Activated CD4-positive, alpha-beta T cell treated with anti-CD3 and anti-CD28 coated beads, Interleukin-2, amount 10 ng/mL, durations not matched to agents 7 days and 5 days (primary cell): ENCODE measurements at places on chromosomes 1 and 21.

DNA sequence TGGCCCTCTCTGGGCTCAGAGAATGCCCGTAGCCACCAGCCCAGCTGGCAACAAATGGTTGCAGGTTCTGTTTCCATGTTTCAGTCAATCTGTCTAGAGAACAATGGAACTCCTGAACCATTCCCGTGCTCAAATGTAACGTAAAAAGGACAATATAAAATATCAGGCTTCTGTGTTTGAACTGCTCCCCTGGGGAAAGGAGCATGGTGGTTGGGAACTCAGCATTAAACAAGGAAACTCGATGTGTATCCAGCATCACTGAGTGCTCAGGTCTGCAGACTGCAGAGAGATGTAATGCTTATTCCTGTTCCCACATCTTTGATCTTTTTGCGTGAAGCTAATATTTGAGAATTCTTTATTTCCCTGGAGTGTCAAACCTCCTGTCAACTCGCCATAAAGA, 326.5 kb downstream of the KIF26B start:
- no peak for DNase-seq

DNA sequence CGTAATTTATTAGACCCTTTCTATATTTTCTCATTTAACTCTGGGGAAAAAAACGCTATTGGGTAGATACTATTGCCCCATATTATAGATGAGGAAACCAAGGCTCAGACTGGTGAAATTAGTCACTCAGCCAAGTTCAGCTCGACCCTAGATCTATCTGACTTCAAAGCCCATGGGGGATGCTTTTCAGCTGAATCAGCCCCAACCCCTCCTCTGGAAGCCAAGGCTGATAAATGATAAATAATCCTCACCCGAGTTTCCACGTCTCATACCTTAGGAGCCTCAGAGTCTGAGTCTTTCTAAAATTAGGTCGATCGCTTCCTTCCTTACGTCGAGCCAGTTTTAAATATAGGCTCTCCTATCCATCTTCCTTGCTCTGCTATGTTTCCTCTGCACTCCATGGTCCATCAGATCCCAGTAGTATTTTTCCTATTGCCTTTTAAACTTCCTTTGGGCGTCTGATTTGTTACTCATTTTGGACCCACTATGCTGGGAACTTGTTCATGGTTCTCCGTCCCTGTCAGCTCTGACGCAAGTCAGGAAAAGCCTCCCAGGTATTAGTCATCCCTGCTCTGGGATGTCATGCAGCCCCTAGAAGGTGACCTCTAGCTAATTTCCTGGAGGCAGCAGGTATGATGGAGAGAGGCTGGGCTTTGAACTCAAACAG, 122.8 kb downstream of the PLPP3 start:
- no peak for DNase-seq

- DNase-seq, result no peak
Observed at GRCh38 chr1:233939451-233939850, 35.0 kb downstream of the SLC35F3 start.

GRCh38 chr1:186303911-186304310, 71.1 kb downstream of the TPR start:
- peak; percentile 51 for DNase-seq

DNA sequence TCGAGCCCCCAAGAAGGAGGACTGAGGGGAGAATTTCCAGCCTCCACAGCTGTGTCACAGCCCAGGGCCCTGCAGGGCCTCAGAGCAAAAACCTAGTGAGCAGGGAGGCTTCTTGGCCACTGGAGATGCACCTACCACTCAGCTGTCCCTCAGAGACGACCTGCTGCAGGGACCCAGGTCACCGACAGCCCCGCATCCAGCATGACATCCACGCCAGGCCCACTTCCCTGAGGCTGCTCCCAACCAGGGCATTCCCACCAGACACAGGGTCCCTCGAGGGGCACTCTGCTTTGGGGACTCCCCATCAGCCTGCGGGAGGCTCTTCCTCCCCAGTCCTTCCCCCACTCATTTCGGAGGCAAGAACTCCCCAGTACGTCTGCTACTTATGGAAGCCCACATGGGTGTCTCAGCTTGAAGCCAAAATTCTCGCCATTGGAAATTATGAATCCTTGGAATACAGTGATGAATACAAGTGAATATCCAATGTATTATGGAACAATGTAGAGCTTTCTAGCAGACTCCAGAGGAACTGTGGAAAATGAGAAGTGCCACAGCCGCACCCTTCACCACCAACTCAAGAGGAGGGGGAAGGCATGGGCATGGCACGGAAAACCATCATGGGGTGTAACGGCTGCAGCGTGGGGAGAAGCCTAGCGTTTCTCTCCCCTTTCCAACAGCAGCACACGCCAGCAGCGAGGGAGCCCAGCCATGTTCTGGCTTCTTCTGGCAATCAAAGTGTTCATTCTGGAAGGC, 6.9 kb downstream of the TFF3 start:
- DNase-seq, result no peak

DNA sequence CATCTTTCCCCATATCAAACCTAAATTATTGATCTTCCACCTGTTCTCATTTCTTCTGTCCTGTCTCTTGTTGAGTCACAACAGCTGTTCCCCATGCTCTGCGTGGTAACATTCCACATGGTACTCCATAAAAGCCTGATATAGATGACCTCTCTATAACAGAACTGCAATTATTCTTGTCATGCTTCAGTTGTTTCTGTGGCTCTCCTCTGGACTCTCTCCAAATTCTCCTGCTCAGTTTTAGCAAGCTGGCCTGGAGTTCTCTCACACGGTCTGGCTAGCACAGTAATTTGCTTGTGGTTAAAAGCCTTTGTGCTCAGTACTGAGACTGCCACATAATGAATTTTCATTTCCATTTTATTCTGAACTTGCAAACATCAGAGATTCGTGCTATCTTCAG, 10.6 kb upstream of the LRRC39 start:
- no peak for DNase-seq

DNA sequence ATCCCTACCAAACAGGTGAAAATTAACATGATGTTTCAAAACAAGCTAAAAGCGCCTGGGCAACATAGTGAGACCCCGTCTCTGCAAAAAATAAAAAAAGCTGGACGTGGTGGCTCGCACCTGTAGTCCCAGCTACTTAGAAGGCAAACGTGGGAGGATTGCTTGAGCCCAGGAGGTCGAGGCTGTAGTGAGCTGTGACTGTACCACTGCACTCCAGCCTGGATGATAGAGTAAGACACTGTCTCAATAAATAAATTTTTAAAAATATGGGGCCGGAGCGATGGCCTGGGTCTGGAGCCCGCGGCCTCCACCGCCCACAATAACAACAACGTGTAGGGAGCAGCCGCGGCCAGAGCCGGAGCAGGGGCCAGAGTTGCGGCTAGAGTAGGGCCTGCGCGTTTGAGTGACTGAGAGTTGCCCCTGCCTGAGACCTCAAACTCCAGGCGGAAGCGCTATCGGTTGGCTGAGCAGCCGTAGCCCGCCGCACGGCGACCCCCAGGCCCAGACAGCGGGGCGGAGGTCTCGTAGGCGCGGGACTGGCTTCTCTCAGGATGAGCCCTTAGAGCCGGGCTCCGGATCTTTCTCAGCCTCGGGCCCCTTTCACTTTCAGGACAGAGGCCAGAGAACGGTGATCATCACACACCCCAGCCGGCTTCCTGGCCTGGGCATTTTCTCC, 41.4 kb downstream of the ZMYM1 start:
- peak; percentile 7 for DNase-seq
